ENCODE measurements at places on chromosomes 7 and 10.

DNA sequence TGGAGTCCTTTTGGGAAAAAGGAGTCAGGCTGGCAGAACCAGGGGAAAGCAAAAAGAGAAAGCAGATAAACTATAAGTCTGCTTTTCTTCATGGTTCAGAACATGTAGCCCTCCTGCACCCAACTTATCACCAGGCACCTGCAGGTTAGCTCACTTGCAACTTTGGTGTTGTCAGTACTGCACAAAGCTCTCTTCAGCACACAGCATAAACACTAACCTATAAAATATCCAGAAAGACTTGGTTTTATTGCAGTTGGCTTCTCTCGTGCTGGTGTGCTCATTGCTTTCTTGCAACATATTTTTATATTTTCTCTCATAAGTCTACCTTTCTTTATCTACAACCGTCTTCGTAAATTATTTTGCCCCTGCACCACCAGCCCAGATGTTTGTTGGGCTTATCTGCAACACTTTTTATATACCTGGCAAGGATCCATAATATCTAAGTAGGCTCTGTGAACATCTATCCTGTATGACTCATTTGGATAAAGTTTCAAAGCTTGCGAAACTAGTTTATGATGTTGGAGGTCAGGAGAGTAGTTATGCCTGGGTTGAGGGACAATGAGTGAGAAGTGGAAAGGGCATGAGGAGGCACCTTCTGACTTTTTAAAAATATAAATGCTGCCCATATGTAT, 164.6 kb downstream of the ANKRD30A start:
- no peak for DNase-seq

DNA sequence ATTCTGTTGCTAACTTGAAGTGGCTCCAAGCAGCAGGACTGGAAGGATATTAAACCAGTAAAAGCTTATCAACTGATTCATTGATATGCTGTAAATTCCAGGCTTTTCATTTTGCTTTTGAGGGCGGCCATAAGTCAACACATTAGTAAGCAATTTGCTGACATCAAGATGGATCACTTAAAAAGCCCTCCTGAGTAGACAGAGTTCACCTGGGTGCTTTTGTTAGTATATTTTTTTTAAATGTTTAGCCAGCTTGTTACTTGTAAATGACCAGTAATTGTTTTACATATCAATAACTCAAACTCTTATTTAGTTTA, 26.5 kb downstream of the RNF32 start:
- DNase-seq: no peak

- no peak for DNase-seq
Observed at GRCh38 chr10:84484541-84484940, 156.2 kb downstream of the CCSER2 start.

DNA sequence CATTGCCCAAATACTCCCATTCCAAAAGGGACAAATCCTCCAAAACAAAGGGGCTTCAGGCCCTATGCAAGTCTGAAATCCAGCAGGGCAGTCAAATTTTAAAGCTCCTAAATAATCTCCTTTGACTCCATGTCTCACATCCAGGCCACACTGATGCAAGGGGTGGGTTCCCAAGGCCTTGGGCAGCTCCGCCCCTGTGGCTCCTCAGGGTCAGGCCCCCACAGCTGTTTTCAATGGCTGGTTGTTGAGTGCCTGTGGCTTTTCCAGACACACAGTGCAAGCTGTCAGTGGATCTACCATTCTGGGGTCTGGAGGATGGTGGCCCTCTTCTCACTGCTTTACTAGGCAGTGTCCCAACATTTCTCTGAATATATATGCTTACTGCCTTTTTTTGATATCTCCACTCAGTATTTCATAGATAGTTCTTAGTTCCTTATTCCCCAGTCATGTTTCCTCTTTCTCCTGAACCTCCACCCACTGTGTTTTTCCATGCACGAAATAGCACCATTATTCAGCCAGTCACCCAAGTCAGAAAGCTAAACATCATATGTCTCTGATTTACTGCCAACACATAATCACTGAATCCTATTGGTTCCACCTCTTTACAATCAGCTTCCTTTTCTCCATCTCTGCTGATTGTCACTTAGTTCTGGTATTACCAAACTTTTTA, 172.6 kb upstream of the CACNA2D1 start:
- no peak for DNase-seq

DNA sequence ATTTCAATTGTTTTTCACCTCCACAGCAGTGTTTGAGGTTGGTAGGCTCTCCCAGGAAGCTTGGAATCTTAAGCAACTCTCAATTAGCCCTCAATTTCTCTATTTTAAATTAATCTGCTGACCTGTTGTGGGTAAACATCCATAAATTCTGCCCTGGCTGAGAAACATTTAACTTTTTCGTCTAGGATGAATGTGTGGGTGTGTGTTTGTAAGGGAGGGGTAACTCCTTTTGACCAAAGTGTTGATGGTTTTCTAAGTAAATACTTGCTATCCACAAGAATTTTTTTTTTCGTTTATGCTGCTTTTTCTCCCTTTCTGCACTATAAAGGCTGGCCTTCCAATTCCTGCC, 973 bp downstream of the PPP3CB start:
- DNase-seq: no peak

- DNase-seq: no peak
Observed at GRCh38 chr7:37726016-37726415, 42.5 kb downstream of the GPR141 start.

DNA sequence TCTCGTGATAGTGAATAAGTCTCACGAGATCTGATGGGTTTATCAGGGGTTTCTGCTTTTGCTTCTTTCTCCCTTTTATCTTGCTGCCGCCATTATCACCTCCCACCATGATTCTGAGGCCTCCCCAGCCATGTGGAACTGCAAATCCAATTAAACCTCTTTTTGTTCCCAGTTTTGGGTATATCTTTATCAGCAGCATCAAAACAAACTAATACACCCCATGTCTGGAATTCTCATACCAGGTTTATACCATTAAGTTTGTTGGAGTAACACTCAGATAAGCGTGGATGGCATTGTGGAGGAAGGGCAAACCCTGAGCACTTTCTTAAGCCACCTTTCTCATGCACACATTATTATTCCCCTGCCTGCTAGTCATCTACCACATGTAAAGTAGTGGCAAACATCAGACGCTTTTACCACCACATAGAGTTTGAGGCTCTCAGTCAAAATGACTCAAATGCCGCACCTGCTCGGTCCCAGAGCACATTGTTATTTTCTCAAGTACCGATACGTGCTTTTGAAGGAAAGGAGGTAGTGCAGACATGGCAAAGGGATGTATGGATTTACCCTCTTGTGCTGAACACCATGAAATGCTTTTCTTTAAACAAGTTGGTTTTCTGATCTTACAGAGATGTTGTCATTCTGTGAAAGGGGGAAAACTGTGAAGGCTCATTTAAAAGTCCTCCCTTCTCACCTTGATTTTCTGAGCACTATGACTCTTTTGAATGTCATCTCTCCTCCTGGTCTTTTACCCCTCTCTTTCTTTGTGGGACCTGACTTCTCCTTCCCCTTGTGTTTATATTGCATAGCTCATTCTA, 429.7 kb downstream of the EXOC4 start:
- DNase-seq: no peak

GRCh38 chr7:76310102-76310957, 7.9 kb downstream of the HSPB1 start:
- no peak for DNase-seq

- no peak for DNase-seq
Observed at GRCh38 chr7:151430391-151431205, 9.3 kb downstream of the CRYGN start.

GRCh38 chr7:127751062-127751461, 99.1 kb downstream of the SND1 start:
- DNase-seq: no peak

DNA sequence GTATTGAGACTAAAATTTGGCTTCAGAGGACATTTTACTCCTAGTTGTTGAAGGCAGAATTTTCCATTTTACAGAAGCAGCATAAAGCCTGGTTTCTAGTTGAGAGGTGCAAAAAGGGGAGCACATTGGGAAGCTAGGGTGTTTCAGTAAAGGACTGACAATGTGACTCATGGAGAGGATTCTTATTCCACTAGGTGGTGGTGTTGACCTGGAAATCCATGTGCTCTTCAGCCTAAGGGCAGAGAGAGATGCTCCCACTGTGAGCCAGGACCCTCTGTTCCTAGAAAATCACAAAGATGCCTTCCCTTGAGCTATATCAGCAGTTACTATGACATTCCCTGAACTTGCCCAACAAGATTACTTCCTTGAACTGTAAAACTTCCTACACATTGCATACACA, 687.8 kb downstream of the IPMK start:
- no peak for DNase-seq

- no peak for DNase-seq
Observed at GRCh38 chr10:6034371-6034770, 27.8 kb downstream of the IL2RA start.

- no peak for DNase-seq
Observed at GRCh38 chr7:10300577-10300976, 673.1 kb upstream of the PHF14 start.

DNA sequence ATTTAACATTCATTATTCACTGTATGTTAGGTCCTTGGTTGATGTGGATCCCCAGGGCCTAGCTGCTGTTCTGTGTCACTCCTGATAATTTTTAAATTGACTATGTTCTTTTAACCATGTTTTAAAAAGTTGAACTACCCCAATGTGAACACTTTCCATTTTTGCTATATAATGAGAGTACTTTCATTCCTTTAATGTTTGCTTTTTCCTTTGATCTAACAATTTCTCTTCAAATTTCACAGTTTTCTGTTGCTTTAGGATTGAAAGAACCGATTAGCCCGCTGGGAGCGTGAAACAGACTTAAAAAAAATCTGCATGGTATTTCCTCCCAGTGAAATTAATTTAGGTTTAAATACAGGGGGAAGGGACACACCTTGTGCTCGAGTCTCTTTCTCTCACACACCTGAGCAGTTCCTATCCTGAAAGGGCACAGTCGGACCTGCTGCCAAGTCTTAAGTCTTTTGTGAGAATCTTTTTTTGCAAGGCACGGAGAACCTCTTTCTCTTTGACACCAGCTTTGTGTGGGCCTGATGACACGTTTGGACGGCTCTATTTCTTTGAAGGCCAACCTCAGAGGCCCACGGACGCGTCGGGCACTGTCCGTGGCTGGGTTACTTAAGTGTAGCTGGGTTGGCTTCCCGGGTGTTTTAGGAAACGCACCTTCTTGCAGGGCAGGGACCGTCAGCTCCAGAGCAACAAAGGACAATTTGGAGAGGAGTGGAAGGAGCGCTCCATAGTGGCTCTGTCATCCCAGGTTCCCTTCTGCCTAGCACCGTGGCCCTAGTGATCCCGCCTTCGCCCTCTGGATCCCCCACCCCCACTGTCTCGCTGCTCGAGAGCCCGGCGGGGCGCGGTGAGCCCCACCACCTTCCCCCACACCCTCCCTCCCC, 1.0 kb upstream of the CHN2 start:
- DNase-seq: no peak

DNA sequence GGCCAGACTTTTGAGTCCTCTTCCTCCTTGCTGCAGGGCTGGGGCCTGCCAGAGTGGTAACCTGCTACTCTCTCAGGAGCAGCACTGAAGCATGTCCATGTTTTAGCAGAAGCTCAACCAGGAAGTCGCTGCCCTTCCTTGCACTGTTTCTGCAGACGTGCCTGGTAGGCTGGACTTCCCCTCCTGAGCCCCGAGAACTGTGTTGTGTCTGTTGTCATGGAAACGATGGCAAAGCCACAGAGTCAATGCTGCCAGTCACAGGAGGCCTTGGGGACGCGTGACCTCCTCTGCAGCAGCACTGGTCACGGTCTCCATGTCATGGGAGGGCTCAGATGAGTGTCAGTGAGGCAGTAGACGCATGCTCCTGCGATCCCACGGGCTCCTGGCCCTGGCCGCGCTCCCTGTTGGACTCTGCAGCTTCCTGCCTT, 145.5 kb downstream of the FANK1 start:
- DNase-seq: peak; percentile 74

- DNase-seq: peak; percentile 66
Observed at GRCh38 chr10:5951167-5951711, 26.1 kb downstream of the IL15RA start.

DNA sequence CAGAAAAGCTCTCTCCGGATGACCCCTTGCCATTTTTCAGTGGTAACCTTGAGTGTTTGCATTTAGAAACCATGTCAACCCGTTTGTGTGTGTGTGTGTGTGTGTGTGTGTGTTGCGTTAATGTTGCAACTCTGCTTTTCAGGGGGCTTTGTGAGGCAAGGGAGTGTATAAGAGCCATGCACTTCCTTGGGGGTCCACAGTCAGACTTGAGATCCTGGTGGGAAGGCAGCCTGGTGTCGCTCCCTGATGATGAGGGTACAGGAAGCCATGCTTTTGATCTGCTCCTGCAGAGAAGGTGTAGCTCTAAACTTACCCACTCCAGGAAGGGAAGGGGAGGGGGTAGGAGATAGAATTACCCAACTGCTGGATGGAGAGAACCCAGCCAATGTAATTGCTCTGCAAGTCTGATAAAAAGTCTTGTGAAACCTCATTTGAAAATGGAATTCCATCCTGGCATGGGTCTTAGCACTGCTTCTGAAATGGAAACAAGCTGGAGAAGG, 10.7 kb downstream of the GRK5 start:
- no peak for DNase-seq

GRCh38 chr10:32951111-32951510, 6.9 kb downstream of the ITGB1 start:
- no peak for DNase-seq

- DNase-seq: no peak
Observed at GRCh38 chr7:2956526-2957368, 86.9 kb downstream of the CARD11 start.

DNA sequence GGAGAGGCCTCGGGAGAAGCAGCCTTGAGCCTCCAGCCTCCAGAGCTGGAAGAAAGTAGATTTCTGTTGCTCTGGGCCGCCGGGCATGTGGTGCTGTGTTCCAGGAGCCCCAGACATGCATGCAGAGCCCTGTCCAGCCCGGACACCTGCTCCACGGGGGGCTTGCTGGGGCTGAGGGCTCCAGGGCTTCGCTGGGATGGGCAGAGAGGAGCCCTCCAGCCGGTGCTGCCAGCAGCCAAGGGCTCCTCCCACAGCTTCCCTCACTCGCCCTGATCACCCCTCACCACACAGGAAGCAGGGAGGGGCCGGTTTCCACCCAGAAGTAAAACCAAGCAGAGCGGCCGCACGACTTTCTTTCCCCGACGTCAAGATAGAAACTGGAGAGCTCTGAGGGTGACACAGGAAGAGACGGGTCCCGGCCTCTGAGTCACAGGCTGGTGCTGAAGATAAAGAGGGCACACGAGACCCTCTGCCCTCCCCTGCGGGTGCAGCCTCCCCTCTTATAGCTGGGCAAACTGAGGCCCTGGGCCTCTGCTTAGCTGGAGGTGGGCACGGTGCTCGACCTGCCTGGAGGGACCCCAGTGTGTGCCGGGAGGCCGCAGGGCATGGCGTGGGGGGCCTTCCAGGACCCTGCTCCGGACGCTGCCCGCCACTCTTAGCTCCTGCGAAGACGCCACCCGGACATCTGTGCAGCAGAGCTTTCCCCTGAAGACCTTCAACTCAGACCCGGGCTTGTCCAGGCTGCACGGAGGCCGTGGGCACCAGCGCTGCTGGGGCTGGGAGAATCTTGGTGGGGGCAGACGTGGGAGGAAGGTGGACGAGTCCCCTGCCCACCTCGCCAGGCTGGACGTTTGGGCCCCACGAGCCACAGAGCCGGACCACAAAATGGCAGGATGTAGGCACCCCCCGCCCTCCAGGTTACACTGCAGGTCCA, 31.1 kb downstream of the ADAP1 start:
- DNase-seq: peak; percentile 65

- no peak for DNase-seq
Observed at GRCh38 chr10:103576862-103577261, 83.4 kb downstream of the NEURL1 start.

GRCh38 chr7:12398186-12398585, 5.5 kb downstream of the VWDE start:
- DNase-seq: no peak
